ENCODE measurements at places on chromosomes 5 and 9.

GRCh38 chr5:17441351-17441750 lies 56.7 kb upstream of the TAF11L2 start:
- DNase-seq: no peak

GRCh38 chr9:91421971-91422757 lies 1.5 kb downstream of the NFIL3 start:
- DNase-seq: no peak

- DNase-seq: peak; percentile 80
These were observed at the start of gene NFIL3 for GRCh38 chr9:91423785-91424402. Gene NFIL3 (minus strand): TSS chr9:91423832. CDS start chr9:91410734, 13,098 bp downstream.

GRCh38 chr9:85959955-85960354 lies 19.0 kb downstream of the NAA35 start:
- DNase-seq: no peak

DNA sequence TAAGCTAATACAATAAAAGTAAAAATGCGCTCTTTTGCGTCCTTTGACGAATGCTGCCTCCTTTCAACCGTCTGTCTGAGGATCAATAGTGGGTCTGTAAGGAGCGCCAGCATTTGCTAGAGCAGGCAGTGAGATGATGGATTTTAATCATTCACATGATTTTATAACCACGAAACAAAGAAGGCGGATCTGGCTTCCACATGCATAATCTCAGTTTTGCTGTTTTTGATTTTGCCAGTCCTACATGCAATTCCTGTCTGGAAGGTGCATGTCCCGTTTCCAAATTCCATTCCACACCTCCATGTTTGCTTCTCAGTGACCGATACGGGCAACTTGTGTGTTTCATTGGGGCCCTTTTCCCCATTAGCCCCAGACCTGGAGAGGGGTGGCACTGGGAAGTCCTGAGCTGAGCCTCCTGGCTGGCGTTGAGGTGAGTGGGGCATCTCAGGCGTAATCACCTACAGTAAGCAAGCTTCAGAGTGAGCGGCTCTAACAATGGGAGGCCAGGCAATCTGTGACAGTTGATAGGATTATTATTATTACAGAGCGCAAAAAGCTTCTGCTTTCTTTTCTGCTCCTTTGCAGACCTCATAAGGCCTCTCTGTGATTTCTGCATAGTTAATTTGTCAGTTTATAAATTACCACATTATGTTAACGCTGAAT lies 405.4 kb downstream of the ZSWIM6 start:
- no peak for DNase-seq

GRCh38 chr5:173663352-173664153 lies 47.1 kb upstream of the BOD1 start:
- no peak for DNase-seq

DNA sequence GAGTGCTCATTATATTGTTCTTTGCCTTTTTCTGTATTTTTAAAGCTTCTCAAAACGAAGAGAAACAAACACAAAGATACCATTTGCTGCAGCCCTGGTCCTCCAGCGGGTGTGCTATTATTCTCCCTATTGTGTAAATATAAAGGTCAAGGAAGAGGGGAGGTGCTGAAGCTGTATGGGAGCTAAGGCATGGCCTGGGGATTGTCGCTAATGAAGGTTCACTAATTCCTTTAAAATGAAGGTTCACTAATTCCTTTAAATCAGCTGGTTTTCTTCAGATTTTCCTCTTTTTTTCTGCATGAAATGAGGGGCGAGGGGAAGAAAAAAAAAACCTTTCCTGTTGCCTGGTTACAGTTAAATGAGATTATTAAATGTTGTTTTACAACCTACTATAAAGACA lies 74.5 kb upstream of the MAP1B start:
- no peak for DNase-seq

DNA sequence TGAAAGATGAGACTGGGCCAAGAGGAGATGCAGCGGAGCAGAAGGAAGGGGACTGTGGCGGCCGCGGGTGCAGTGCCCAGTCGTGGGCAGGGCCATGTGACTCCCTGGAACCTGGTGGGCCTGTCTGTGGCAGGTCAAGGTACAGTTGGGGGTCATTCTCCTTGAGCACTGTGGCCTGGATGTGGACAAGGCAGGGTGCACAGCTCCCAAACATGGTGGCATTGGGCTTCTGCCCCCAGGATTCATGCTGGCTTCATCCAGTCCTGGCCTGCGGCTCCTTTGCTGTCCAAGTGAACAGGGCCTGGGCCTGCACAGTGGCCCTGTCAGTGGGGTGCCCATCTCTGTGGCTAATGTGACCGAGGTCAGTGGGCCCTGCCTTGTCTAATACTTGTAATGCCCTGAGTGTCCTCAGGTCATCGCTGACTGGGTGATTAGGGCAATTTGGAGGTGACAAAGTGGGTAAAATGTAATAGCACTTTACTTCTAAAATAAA lies 39.9 kb downstream of the CEP72 start:
- DNase-seq: no peak

DNA sequence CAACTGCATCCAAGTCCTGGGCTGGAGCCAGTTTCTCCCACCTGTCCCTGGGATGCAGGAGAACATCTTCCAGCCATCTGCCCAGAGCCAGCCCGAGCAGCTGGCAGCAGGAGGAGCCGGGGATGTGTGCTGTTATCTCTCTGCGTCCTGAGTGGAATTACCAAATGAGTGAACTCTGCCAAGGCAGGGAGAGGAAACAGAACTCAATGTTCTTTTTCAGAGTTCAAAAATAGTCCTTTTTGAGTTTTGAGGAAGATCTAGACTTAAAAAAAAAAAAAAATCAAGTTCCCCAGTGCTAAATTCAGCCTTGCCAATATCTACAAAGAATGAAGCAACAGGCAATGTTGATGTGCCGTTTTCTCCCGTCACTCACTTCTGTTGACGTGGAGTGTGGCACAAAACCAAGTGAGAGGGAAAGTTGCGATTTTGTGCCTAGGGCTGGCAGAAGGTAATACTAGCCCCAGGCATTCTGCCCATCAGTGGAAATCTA lies 56.2 kb downstream of the TMOD1 start:
- no peak for DNase-seq

DNA sequence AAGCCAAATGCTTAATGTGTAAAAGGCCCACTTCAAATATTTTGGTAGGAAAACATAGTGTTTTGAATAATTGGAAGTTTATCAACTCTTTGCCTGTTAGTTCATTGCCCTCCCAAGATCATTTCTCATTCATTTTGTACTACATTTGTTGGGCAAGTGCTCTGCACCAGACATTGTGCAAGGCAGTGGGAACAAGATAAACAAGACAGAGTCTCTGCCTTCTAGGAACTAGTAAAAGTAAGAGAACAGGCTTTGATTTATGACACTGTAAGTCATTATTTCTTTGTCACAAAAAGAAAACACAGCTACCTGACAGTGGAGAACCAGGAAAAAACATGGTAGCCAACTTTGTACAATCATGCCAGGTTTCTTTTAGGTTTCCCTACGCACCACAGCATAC lies 63.7 kb upstream of the PAM start:
- no peak for DNase-seq

GRCh38 chr5:105836268-105836667 lies 1834.5 kb downstream of the EFNA5 start:
- DNase-seq: no peak

DNA sequence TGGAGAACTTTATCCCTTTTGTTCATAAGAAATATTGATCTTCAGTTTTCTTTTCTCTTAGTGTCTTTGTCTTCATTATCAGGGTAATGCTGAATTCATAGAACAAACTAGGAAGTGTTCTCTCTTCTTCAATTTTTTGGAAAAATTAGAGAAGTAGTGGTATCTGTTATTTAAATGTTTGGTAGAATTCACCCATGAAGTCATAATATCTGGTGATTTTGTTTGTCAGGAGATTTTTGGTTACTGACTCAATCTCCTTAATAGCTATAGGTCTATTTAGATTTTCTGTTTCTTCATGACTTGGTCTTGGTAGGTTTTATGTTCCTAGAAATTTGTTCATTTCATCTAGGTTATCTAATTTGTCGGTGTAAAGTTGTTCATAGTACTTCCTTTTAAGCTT lies 45.4 kb upstream of the STARD4 start:
- no peak for DNase-seq

DNA sequence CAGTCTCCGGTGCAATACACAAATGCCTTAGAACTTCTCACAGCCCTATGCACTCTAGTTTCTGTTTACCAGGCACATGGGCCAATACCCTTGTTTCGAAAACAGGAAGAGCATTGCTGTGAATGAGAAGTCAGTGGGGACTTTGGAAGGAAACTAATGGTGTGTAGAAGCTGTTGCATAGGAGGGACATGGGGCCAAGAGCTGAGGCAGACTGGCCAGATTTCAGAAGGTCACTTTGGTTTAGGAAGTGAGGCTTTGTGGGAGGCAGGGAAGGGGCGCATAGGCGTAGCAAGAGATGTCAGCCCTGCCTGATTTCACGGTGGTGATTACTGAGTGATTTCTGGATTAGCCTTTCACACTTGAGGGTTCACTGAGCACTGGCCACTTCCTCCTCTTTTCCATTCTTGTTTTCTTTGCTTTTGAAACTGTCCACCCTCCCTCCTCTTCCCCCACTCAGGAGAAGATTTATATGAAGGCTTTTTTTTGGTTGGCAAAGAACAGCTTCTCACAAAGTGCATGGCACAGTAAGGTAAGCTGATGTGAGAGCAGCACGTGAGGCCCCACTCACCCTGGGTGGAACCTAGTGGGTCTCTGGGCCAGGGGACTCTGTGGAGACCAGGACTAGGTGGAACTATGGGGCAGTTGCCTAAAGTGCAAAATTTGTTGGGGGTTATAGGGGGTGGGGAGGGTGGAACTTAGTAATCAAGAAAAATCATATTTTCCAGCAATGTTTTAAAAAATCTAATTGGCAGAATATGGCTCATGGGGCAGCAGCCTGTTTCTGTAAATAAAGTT lies 6.1 kb upstream of the TMEM252 start:
- DNase-seq: no peak

GRCh38 chr5:117779171-117779570 lies 1204.5 kb upstream of the SEMA6A start:
- DNase-seq: no peak

- DNase-seq: peak; percentile 13
These were observed 652 bp upstream of the TMEM161B start for GRCh38 chr5:88269222-88269771.

DNA sequence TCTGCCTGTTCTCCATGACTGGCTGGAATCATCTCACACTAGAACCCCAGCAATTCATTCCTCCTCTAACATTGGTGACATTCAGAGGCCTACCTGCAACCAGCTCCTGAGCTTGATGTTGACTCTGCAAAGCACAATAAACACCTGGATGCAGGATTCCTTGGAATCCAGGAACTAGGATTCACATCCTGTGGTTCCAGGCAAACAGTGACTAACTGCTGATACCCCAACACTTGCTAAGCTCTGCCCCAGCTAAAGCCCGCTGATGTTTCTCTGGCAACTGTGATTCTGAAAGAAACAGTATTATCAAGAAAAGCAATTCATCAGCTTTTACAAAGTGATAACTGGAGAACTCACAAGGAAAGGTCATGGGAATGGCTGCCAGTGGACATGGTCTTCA lies 29.2 kb downstream of the SUSD1 start:
- DNase-seq: no peak

DNA sequence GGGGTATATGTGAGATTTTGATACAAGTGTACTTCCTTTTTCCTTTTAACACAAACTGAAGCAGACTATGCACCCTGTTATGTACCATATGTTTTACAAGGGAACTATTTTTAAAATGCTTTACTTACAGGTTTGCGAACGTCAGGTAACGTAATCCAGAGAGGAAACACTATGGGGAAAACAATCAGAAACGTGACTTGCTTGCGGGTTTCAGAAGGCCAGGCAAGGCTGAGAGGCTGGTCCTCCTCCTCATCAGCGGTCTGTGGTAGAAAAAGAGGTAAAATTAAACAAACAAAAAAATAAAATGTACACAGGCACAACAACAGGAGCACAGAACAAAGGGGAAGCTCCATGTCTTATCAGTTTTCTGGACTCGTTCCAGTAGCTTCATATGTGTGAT lies 141.2 kb downstream of the ACER2 start:
- DNase-seq: no peak

GRCh38 chr9:130940027-130940549 lies 1.0 kb upstream of the FIBCD1 start:
- DNase-seq: peak; percentile 12

DNA sequence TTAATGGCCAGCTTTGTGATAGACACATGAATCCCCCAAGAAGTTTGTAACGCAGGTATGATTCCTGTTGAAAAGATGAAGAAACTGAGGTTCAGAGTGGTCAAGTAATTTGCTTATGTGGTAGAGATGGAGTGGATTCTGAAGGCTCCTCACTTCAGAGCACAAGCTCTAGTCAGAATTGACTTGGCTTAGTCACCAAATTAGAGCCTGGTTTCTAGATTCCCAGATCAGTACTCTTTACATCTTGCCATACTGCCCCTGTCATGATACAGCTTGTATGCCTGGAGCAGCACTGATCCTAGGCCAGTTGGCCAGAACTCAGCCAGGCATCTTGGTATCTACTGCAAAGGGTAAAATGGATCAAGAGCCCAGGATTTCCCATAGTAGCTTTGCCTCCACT lies 284.4 kb upstream of the RFX3 start:
- DNase-seq: no peak

DNA sequence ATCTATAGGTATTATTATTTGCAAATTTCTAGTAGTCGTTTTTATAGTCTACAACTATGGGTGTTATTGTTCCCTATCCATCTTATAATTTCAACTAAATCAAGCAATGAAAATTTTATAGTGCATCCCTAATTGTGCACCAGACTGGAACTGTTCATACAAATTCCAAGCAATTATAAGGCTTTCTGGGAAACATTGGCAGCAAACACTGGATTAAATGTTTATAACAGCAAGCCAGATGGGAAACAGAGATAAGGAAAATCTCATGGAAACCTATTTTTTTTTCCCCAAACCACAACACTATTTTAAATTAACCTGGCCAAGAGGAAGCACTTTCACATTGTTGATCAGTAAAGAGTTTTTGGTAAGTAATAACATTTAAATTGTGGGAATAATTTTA lies 524.3 kb downstream of the RASEF start:
- no peak for DNase-seq

- no peak for DNase-seq
These were observed 262.3 kb downstream of the AUH start for GRCh38 chr9:91099436-91099835.

DNA sequence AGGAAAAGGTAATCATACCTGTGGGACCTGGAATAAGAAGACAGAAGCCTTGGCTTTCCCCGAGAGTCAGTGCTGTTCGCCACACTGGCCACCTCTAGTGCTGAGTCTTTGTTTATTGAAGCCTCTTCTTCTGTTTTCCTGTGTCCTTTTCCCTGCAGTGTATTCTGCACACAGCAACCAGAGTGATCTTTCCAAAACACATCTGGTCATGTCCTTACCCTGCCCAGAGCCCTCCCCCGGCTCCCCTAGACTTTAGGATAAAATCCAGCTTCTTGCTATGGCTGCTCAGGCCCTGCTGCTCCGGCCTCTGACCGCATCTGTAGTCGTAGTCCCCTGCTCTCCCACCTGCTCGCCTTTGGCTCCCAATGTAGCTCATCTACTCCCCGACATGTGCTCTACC lies 28.3 kb downstream of the GALNT10 start:
- no peak for DNase-seq

DNA sequence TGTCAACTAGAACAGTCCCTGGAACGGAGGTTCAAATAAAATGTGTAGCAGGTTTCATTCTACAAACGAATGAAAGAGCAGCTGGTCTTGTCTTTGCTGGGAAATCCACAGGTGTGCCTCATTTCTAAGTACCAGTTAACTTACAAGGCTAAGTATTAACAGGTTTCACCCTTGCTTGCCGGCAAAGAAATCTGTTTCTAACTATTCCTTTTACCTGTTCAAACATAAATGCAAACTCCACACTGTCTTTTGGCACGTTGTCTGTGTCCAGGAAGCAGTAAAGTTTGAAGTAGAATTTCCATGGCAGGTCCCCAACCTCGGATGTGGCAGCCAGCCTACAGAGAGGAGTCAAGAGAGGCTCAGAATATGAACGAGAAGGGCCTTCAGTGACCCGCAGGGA lies 54.4 kb upstream of the RETREG1 start:
- DNase-seq: no peak

All from stimulated activated CD4-positive, alpha-beta T cell treated with anti-CD3 and anti-CD28 coated beads, Interleukin-15, amount 100 ng/mL, for 24 hours (primary cell).